ENCODE measurements at places on chromosomes 12 and 14.

DNA sequence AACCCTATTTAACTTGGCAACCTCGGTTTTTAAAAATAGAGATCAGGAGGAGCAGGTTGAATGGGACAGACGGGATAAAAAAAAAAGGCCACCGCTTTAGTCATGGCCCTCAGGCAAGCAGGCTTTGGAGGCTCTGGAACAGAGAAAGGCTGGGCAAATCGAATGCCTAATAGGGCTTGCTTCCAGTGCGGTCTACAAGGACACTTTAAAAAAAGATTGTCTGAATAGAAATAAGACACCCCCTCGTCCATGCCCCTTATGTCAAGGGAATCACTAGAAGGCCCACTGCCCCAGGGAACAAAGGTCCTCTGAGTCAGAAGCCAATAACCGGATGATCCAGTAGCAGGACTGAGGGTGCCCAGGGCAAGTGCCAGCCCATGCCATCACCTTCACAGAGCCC is 265.8 kb downstream of the CPNE8 start:
- DNase-seq: no peak

DNA sequence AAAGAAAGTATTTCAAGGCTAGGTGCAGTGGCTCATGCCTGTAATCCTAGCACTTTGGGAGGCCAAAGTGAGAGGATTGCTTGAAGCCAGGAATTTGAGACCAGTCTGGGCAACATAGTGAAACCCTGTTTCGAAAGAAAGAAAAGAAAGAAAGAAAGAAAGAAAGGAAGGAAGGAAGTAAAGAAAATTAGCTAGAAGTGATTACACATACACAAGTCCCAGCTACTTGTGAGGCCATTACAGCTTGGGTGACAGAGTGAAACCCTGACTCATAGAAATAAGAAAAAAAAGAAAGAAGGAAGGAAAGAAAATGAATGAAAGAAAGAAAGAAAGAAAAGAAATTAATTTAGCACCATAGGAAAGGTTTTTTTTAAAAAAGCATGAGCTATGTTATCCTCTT is 33.3 kb upstream of the PPP1CC start:
- no peak for DNase-seq

GRCh38 chr12:117576053-117576452 is 214.6 kb upstream of the NOS1 start:
- DNase-seq: no peak

DNA sequence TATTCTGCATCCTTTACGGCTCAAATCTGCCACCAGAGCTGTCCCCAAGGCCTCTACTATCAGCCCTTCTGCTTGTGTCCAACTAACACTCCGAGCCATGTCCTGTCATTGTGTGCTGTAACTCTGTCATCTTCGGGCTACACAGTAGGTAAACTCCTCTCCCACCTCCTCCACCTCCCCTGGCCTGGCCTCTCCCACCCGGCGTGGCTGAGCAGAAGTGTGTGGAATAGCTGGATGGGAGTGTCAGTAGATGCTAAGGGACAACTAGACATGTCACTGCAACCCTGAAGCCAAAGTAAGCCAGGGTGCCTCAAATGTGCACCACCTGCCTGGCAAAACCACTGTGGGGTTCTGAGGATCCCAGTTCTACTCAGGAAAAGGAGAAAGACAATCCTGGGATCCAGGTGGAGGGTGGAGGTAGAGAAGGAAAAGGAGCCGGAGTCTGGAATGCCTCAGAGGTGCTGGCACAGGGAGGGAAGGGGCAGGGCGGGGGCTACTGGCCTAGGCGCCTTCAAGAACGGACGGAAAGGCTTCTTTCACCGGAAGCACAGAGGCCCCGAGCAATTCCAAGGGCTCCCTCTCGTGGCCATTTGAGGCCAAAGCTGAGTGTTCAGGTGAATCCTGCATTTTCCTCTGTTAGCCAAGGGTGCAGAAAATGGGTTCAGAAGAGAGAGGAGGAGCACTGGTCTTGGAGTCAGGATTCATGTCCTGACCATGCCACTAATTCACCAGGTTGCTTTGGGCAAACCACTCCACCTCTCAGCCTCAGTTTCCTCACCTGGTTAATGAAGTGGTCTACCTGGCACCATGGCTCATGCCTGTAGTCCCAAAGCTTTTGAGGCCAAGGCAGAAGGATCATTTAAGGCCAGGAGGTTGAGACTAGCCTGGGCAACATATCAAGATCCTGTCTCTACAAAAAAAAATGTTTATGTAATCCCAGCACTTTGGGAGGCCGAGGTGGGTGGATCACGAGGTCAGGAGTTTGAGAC is 20.5 kb upstream of the FAM181A start:
- DNase-seq: peak; percentile 78

GRCh38 chr12:91043408-91043807 is 14.4 kb downstream of the KERA start:
- DNase-seq: peak; percentile 94

- peak; percentile 94 for DNase-seq
Observed at GRCh38 chr14:89399594-89400068, 17.4 kb downstream of the FOXN3 start.

Data from NCI-H2171 treated with DMSO at 0.1 percent for 48 hours (cell line).